SW480 (cell line): ENCODE measurements at places on chromosomes 12 and 14.

DNA sequence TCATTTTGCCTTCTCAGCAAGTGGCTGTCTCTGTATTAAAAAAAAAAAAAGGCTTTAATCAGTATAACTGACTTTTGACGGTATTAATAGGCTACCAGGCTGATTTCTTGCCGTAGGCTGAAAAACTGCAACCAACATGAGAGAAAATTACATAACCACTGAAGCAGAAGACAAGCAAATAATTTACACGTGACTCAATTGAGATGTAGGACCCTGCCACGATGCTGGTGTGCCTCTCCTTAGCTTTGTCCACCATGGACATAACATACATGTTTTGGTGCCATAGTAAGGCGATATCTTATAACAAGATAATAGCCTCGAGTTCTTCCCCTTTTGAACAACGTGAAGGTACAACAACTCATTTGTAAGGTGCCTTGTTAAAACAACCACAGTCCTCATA is 88.7 kb upstream of the GRIP1 start:
- DNase-seq: no peak

- no peak for DNase-seq
Measured at GRCh38 chr12:43636725-43637463, 84.9 kb upstream of the ADAMTS20 start.

DNA sequence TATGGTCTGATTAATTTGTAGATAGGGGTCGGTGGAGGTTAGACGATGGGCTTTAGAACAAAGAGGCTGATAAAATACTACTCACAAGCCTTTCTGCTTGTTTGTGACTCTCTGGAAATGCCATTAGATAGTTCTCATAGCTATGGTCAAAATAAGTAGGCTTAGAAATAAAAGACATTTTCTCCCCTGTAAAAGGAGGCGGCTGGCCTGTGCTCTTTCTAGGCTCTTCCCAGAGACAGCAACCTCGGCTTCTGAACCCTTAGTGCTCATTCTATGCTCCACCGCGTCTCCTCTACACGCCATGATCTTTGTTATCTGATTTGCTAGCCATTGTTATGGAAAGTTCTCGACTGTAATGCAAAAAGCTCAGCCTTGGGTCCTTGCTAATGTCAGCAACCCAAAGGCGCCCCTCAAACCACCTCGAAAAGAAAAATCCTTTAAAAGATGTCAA is 64.5 kb downstream of the CRADD start:
- no peak for DNase-seq

DNA sequence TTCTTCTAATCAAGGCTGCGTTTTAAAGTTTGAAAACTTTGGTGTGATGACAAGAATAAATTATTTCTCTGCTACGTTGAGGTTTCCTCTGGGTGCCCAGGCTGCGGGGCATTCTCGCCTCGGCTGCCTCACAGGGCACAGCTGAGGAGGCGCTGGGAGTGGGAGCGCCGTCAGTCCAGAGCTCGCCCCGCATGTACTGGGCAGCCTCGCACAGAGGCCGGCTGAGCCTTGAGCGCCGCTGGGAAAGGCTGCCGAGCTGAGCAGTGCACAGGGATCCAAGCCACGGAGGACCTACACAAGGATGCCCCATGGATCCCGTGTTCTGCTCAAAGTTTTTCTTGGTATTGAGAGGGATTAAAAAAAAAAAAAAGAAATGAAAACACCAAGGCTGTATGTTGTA is 11.6 kb downstream of the RFX4 start:
- no peak for DNase-seq

GRCh38 chr12:109134186-109134917 is 18.0 kb downstream of the ACACB start:
- no peak for DNase-seq

DNA sequence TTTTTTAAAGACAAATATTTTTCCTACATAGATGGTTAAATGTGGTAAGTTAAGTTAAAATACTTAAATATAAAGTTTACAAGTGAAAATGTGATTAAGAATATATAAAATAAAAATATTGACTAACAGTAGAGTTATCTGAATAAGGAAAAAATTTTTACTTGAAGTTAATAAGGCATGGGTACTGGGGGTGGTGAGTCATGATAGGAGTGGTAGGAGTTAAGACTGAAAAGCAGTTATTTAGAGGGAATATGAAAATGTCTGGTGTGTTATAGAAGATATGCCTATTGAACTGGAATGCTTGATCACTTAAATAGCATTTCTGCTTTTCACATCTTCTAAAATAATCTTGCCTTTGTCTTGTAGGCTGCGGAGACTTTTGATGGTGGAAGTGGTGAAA is 68.7 kb downstream of the CCDC91 start:
- DNase-seq: no peak

DNA sequence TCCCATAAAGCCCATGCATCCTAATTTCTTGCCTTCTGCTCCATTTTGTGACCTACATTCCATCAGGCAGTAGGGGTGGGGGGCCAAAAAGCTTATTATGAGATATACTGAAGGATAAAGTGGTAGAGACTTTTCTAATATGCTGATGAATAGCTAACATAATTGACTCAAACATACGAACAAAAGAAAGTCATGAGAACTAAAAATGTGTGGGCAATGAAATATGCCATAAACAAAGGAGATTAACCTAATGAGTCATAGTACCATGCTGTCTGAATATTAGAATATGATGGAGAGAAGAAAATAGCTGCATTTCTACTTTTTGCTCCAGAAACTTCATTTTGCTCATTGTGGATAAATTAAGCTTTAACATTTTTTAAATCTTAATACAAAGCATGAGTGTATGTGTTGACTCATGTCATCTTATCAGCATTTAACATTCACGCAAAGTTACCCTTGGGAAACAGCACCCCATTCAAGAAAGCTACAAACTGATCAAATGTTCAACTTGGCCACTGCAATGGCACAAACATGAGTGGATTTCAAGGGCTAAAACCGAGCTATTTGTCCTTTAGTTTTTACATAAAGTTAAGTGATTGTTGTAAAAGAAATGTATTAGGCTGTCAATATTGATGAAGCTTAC is 64.0 kb upstream of the DIO2 start:
- no peak for DNase-seq

GRCh38 chr14:53043027-53043581 is 92.3 kb upstream of the FERMT2 start:
- DNase-seq: no peak

DNA sequence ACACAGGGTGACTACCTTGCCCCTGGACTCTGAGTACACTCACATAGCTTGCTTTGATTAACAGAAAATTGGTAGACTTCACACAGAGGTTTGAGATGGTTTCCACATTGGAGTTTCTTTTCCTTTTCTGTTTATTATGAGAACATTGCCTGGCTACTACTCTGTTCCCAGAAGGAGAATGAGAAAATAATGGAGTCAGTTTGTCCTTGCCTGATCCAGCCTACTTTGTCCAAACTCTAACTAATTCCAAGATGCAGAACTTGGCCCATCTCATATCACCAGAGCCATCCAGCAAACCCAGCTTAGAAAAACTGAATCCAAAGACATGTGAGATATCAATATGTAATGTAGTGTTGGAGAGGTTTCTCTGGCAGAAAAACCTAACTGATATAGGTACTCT is 20.4 kb downstream of the TAS2R50 start:
- no peak for DNase-seq

DNA sequence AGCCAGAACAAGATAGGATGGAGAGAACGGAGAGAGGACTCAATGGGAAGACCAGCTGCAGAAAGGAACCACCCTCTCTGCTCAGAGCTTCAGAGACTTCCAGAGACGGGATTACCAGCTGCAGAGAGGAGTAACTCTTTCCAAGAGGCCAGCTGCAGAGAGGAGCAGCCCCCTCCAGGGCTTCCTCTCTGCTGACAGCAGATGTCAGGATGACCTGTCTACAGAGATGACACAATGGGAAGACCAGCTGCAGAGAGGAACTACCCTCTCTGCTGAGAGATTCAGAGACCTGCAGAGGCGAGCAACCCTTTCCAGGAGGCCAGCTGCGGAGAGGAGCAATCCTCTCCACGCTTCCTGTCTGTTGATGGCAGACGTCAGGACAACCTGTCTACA is 61.8 kb downstream of the KLRG1 start:
- no peak for DNase-seq

DNA sequence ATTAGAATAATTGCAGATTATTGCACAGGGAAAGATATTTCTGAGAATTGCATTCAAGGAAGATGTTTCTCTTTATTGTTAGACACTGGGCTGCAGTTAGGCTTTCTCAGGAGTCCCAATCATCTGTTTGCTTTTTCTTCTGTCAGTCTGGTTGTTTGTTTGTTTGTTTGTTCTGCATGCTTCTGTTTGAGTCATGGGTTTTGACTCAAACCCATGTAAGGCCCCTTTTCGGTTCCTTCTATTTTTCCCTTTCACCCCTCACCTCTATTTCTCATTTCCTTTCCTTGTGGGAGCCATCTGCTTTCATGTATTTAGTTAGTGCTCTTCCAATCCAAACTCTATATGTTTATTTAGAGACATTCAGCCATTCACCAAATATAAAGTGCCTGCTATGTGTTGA is 25.1 kb upstream of the CISTR start:
- DNase-seq: no peak

DNA sequence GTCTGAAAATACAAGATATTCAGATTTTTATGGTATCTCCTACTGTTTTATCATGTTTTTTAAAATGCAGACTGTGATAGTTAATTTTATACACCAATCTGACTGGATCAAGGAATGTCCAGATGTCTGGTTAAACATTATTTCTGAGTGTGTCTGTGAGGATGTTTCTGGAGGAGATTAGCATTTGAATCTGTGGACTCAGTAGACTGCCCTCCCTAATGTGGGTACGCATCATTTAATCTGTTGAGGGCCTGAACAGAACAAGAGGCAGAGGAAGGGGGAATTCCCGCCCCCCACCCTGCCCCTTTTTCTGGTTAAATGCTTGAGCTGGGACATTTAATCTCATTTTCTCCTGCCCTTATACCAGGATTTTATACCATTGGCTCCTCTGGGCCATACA is 72.1 kb downstream of the AVPR1A start:
- no peak for DNase-seq

- DNase-seq: no peak
Measured at GRCh38 chr14:93135399-93135798, 19.7 kb upstream of the ITPK1 start.

DNA sequence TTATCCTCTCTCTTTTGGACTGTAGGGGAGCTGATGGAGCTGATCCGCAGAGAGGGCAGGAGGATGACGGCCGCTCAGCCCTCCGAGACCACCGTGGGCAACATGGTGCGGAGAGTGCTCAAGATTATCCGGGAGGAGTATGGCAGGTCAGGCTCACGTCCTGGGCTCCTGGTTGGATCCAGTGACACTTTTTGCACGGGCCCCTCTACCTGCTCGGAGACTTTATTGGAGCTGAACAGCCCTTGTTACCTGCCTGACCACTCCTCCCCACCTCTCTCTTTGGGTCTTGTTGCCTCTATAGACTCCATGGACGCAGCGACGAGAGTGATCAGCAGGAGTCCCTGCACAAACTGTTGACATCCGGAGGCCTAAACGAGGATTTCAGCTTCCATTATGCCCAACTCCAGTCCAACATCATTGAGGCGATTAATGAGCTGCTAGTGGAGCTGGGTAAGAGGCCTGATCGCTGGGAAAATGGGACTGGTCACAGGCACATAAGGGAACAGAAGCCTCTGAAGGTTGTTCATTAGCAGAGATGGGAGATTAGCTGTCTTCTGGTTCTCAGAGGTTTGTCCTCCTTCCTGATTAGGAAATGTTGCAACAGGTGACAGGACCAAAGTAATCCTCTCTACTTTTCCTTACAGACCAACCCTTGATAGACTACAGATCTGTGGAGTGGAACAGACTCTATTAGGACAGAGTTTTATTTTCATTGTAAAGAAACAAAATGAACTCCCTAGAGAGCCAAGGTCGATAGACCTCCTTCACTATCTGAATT is 718 bp downstream of the EIF2B2 start:
- DNase-seq: no peak

DNA sequence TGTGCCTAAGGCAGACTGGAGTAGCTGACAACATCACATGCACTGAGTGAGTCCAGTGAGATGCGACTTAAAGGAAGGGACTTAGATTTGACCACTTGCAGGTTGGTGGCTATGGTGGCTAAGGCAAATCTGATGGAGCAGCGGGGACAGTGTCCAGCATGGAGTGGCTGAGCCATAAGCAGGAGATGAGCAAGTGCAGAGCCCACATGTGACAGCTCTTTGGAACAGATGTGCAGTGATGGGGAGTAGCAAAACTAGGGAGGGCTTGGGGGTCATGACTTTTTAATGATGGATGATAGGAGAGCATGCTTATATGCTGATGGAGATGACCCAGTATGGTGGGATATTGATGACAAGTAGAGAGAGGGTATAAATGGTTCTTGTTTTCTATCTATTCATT is 80.2 kb downstream of the PELI2 start:
- no peak for DNase-seq

DNA sequence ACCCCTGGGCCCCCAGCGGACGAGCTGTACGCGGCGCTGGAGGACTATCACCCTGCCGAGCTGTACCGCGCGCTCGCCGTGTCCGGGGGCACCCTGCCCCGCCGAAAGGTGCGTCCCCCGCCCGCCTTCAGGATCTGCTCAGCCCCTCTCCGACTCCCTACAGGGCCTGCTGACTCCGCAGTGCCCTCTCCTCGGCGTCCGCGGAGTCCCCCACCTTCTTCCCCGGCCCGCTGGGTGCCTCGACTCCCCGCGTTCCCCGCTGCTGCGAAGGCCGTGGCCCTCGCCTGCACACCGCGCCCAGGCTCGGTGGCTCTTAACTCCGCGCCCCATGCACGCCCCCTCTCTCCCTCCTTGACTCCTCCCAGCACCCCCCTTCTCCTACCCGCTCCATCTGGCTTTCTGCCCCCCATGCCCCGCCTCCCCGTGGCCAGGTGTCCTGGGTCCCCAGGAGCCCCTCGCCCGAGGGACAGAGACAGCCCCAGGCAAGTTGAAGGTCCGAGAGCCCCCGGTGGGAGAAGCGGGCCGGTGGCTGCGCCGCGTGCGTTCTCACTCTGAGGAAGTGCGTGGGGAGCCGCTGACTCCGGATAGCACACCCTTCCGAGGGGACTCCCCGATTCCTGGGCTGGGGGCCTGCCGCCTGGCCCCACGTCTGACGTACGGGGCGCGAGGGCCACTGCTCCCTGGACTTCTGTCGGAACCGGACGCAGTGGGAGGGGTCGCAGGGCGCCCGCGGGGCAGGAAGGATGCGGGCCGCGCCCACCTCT is 594 bp downstream of the TAMALIN start:
- no peak for DNase-seq

DNA sequence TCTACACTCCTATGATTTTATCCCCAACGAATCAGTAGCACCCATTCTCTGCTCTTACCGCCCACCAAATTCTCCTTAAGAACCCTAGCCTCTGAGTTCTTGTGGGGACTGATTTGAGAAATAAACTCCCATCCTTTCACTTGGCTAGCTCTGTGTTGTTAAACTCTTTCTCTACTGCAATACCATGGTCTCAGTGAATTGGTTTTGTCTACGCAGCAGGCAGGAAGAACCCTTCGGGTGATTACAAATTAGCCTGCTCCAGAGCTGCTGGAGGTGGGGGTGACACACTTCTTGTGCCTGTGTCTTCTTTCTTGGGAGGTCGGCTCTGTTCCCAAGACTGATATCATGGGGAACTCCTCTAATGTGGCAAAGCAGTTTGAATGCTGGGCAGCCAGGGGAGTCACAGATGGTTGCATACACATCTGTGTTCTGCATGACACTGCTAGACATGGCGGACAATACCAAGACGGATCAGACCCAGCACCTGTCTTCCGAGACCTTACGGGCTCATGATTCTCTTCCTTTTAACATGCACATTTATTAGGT is 1.6 kb upstream of the C1S start:
- no peak for DNase-seq

GRCh38 chr12:43309959-43310358 is 242.0 kb downstream of the ADAMTS20 start:
- DNase-seq: no peak
